ENCODE measurements at places on chromosomes 13 and 19.

DNA sequence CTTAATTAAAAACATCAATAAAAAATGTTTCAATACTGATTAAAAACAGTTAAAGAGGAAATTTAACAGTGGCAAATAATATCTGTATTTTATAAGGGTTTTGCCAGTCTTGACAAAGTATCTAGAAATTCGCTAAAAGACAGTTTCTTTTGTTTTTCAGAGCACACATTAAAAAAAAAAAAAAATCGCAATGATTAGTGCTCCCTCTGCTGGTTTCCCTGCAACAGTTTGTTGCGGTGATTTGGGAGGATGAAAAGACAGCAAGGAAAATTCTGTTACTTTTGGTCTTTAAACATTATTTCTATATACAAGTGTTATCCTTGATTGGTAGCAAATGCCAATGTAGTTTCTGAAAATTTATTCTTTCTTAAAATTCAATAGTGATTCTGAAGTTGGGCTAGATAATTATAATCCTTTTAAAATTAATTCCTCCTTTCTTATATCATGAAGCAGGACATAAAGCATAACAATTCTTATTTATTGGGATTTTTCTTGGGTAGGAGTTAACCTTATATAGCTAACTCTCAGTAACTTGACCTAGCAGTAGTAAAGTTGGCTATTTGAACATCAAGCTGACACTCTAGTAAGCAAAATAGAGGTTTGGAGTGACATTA lies 23.1 kb upstream of the SPRY2 start:
- DNase-seq, result no peak

GRCh38 chr19:7663706-7664105 lies 5.1 kb upstream of the RETN start:
- no peak for DNase-seq

DNA sequence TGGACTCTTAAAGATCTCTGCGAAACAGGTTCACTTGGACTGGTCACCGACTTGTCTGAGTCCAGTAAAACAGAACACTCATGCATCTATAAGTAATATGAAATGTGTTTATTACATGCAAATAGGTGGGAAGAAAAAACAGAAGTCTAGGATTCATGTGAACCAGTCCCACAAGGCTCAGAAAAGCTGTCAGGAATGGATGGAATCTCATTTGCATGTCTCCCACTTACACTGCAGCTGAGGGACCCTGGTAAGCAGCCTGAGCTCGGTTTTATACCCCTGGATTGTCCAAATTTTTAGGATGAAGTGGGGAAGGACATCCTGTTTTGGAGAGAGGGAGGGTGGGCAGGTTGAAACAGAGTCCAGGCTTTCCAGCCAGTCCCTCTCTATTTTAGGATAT lies 1545.1 kb upstream of the PCDH20 start:
- DNase-seq, result no peak

- no peak for DNase-seq
Measured at GRCh38 chr13:30002577-30002976, 152.2 kb upstream of the UBL3 start.

DNA sequence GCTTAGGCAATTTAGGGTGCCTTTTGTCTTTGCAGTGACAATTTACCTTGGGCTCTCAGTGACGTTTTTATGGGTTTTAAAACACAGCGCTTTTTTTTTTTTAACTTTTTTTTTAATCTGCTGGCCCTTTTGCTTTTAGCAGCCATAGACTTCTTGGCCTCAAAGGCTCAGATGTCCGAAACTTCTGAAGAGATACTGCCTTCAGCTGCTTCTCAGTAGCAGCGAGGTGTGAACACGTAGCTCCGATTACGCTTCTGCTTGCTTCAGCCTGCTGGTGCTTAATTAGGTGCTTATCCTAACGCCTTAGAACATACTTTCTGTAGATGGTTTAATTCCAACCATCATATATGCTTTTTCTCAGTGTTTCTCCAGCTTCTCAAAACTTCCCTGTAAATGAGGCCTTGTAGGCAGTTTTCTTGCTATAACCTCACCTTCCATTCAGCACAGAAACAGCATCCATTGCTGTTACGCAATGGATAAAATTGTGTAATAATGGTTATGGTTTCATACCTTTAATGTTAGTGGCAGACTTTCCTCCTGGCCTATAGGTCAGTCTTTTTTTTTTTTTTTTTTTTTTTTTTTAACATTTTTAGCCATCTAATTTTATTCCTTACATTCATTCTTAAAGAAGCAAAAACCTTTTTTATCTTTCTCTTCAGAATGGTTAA lies 723.9 kb downstream of the GPC5 start:
- no peak for DNase-seq

DNA sequence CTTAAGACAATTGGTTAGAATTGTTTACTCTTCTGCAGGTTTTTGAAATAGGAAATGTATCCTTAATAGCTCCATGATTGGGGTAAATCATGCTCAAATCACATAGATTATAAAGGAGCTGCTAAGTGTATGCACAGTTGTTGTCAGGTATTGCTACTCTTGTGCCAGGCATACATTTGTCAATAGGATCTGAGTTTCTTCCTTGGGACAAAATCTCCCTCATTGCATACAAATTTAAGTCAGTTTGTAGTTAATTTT lies 109.3 kb upstream of the MLNR start:
- DNase-seq, result no peak

DNA sequence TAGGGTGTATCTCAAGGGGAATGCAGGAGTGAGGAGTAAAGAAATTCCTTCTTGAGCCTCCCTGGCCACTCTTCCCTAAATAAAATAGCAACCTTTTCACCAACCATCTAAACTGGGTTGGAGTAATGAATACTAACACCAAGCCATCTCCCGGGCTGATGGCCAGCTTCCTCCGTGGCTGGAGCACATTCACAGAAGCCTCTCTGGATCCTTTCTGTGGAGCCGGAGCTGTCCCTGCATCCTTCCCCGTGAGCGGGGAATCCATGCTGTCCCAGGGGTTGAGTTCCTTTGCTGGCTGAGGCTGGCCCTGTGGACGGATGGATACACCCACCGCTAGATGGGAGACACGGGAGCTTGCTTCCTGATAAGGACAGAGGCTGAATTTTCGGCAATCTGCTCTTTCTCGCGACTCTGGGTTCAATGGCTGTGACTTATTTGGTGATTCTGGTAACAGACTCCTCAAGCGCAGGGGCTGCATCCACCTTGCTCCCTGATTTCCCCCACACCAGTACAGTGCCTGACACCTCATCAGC lies 370.3 kb downstream of the ZNF536 start:
- no peak for DNase-seq

- no peak for DNase-seq
Measured at GRCh38 chr19:48258350-48258749, 2.6 kb upstream of the CARD8 start.

DNA sequence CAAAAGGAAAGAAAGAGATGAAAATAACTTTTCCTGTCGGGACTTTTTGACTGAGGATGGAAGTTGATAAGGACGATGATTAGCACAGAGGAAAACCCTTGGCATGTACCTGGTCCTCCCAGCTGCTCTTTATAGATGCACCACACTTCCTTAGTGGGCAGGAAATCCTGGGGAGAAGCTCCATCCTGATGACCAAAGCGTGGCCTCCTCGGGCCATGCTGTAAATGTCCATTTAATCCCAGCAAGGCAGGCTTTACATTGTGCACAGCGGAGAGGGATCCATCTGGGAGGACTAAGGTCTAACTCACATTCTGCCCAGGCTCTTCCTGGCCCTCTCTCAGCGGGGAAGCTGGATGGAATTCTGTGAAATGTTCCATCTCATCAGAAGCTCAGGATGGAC lies 113.5 kb downstream of the COL4A2 start:
- DNase-seq, result no peak

- DNase-seq, result no peak
Measured at GRCh38 chr19:35851213-35852028, 883 bp downstream of the NPHS1 start.

GRCh38 chr13:112772539-112772909 lies 82.7 kb downstream of the ATP11A start:
- no peak for DNase-seq

GRCh38 chr19:43594710-43595604 lies 977 bp downstream of the IRGQ start:
- no peak for DNase-seq

GRCh38 chr13:31355001-31355400 lies 155.2 kb downstream of the B3GLCT start:
- no peak for DNase-seq

GRCh38 chr19:39507715-39508364 lies 7.1 kb upstream of the SELENOV start:
- DNase-seq, result no peak

- DNase-seq, result no peak
Measured at GRCh38 chr13:21130116-21130515, 46.2 kb downstream of the SKA3 start.

GRCh38 chr19:4057931-4058692 lies 8.6 kb downstream of the ZBTB7A start:
- DNase-seq, result no peak

- DNase-seq, result no peak
Measured at GRCh38 chr13:41268764-41269163, 5.4 kb upstream of the MTRF1 start.

DNA sequence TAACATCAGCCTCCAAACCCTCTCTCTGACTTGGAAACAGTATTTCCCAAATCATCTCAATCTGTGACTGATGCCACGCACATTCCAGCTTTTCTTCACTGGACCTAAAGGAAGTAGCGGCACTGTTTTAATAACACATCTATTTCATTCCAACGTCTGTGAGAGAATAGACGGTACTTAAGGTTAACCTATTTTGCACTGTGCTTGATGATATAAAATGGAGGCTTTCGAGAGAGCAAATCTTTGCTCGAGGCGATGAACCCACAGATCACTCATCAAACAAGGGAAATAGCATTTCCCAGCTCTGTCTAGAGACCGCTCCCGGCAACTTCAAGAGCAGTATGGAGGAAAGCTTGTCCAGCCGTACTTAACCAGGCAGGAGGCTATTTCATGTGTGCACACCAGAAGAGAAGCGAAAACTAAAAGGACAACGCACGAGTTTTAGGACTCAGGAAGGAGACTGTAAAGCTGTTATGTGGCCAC lies 2.9 kb downstream of the UBL3 start:
- DNase-seq, result no peak

GRCh38 chr19:10288662-10289166 lies 1.0 kb upstream of the ICAM5 start:
- DNase-seq, result no peak

DNA sequence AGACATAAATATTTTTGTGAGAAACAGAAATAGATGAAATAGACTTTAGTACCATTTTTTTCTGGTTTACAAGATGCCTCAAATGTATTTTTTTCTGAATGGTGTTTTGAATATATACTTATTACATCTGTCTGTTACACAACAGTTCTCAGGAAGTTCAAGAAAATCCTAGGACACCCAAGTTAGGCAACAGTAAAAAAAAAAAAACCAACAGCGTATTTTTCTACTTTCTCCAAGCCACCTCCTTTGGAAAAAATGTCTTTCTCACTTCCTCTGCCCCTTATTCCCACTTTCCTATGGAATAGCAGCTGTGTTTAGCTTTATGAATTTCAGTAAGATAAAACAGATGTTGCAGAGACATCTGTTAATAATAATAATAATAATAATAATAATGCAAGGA lies 489.6 kb upstream of the KLF12 start:
- no peak for DNase-seq

- DNase-seq, result no peak
Measured at GRCh38 chr13:27826379-27827353, 34.4 kb downstream of the GSX1 start.

DNA sequence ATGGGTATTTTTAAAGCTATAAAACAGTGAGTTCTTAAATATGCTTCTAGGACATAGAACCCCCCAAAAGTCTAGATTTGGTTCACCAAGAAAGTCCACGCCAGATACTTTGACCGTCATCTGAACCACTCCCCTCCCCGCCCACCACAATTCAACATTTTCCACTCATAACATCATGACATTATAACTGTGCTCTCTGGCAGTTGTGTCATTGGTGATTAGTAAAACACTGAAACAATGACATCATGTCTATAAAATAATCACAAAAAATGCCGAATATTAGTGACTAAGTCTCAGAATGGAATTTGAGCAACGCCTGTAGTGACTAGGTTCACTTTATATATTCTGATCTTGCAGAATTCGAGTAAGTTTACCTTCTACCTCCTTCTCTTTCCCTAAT lies 732.3 kb downstream of the FGF9 start:
- no peak for DNase-seq

- no peak for DNase-seq
Measured at GRCh38 chr19:35011091-35011689, 11.1 kb downstream of the GRAMD1A start.

DNA sequence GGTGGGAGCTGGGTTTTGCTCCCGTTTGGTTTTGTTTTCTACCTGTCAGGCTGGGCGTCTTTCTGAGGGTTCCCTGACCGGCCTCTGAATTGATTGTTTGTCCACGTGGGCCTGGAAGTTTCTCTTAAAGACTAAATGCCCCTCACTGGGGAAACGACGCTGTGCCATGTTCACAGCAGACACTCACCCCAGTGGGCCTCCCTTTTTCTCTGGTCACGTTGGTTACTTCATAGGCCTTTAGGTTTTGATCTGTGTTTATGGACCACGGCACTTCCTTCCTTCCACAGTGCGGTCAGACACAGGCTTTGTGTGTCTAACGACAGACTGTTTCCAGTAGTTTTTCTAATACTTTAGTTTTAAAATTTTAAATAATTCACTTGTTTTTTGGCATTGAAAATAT lies 20.1 kb upstream of the NDUFS7 start:
- no peak for DNase-seq

DNA sequence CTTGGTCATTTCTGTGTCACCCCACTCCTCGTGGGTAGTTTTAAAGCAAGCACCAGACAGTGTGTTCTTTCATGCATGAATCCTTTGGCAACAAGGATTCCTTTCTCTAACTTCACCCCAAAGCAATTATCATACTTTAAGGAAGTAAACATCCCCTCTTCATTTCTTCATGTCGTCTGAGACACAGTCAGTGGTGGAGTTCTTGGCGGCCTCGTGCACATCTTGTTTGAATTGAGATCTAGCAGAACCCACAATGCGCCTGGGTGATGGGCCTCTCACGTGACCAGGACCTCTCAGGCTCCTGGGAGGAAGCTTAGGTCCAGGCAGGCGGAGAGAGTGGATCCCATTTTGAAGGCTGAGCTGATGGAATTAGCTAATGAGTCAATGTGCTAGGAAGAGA lies 2.6 kb downstream of the ACSBG2 start:
- no peak for DNase-seq

DNA sequence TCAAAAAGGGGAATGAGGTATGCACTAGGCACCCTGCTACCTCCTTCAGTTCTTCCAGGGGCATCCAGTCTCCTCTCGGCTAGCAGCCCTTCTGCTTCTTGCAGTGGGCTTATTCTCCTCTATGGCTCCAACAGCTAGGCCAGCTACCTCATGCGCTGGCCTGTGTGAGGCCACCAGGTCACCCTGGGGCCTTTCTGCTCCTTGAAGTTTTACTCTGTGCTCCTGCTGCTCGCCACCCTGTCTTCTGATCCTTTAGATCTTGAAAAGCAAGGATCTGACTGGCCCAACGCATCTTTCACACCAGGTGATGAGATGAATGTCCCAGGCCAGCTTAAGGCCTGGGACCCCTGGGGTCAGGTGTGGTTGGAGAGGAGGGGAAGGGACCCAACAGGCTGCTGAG lies 66.2 kb downstream of the RUBCNL start:
- DNase-seq, result no peak

DNA sequence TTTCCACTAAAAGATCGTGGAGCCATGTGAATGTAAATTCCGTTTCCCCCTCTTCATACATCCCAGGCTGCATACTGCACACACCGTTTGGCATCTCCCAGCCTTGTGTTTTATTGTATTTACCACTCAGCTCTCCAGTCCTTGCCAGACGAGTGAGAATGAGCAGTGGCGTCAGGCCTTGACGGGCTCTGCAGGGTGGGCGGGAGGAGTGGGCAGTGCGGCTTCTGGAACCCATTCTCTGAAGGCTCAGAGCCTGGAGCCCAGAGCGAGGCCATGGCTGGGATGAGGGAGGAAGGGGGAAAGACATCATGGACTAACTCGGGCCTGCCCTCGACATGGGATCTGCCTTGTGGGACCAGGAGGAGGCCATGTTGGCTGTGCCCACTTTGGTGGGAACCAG lies 25.1 kb downstream of the BICRA start:
- DNase-seq, result no peak

Measured in NCI-H1417 treated with DMSO at 0.1 percent for 48 hours (cell line).